ENCODE measurements at places on chromosomes 6 and 20.
A peak's percentile ranks its signal among the peaks of the same experiment; 100 is the strongest.

- DNase-seq, result peak; percentile 73
Measured at GRCh38 chr6:169070506-169071176, 183.0 kb downstream of the THBS2 start.

DNA sequence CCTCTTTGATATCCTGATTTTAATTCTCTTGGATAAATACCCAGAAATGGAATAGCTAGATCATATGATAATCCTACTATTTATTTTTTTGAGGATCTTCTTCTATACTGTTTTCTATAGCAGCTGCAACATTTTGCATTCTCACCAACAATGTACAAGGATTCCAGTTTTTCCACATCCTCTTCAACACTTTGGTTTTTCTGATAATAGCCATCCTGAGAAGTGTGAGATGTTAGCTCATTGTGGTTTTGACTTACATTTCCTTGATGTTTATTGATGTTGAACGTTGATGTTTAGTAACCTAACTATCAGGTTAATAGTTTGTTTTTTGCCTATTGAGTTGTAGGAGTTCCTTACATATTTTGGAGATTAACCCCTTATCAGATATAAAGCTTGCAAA is 217.3 kb downstream of the LRFN2 start:
- DNase-seq, result no peak

- no peak for DNase-seq
Measured at GRCh38 chr20:57062241-57062640, 204.2 kb downstream of the BMP7 start.

DNA sequence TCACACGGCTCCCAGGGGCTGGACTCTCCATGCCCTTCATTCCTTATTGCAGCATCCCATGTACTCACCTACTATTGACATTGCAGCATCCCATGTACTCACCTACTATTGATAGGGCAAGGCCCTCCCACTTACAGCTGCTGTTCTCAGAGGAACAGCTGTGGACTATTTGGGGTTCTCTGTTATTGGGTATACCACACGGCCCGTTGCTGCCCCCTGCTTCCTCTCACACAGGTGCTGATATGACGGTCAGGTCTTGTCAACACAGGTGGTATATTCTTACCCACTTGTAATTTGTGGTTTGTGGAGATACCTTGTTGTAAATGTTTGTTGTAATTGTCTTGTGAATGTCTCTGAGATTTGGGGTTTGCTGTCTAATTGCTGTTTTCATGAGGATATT is 18.8 kb downstream of the ALDH5A1 start:
- DNase-seq, result no peak

GRCh38 chr6:7282097-7282906 is 30.7 kb downstream of the SSR1 start:
- DNase-seq, result no peak

- DNase-seq, result no peak
Measured at GRCh38 chr6:71164890-71165289, 123.7 kb upstream of the OGFRL1 start.

- DNase-seq, result no peak
Measured at GRCh38 chr20:7889736-7890135, 50.5 kb downstream of the HAO1 start.

DNA sequence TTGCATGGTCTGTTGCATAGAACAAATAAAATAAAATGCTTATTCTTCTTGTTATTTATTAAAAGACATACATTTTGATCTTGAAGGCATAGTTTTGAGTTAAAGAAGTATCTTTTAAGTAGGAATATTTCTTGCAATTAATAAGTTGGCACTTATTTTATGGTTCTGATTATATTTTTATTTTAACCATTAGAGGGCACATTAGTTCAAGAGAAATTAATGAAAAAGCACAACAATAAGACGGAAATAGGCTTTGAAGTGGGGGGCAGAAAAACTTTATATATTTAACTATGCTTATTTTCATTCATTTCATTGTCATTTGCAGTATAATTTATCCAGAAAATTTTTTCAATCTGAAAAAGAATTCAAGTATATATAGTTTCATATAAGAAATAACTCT is 44.2 kb upstream of the MAP3K7 start:
- no peak for DNase-seq

DNA sequence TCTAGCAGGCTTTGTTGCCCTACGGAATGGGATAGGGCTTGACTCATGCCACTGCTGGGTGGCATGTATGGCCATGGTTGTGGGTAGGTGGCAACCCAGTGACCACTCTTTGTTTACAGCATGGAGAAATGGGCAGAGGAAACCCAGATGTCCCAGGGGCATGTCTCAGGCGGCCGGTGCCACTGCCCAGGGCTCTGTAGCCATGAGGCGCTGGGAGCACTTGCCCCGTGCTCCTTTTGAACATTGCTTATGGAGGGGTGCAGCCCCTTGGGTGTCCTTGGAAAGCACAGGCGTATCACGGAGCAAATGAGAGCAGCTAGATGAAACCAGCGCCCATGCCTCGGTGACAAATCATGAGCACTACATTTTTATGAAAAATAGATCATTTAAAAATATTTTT is 212.5 kb upstream of the ECI2 start:
- DNase-seq, result no peak

GRCh38 chr6:92887871-92888270 is 531.5 kb downstream of the EPHA7 start:
- DNase-seq, result no peak

DNA sequence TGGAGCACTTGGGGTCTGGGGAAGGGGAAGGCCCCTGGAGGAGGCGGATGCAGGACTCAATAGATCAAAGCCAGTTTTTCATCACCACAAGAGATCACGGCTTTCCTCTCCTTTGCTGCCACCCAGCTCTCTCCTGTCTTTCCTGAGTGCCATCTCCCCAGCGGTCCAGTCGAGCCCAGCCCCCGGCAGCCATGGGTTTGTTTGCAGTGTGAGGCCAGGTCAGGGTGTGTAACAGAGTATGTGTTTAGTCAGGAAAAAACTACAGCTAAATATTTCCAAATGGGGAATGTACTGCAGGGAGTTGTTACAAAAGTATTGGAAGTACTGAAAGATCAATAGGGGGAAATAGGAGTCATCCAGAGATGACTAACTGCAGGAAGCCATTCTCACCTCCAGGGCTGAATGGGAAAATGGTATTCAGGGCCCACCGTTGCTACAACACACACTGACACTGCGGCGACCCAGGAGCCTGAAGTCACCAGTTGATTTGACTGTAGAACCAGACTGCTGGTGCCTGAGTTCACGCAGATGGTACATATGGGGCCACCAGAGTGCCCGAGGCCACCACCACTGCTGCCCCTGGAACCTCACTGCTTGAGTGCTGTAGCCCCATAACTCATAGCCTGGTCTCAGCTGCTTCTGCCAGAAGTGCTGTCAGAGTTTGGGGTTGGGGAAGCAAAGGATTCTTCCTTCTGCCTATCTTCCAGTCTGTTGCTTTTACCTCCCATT is 23.6 kb upstream of the FANCE start:
- DNase-seq, result no peak

DNA sequence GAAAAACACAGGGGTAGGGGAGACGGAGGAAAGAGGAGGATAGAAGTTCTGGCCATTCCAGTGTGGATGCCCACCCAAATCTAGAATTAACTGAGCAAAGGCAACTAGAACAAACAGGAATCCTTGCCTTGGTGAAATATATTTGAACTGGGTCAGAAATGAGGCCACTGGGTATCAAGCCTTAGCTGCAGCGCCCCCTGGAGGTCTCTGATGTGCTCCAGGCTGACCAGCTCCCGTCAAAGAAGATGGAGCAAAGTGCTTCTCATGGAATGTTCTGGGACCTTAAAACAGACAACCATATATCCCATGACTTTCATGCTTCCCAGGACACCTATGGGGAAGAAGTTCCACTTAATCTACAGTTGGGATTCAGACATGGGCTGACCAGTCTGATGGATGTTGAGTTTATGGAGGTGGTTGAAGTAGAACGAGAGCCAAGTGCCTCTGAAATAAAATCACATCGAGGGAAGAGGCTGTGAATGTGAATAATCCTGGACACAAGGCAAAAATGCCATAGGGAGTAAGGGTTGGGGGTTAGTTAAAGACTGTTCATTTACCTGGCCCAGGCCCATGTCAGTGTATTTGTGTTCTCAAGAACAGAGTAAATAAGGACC is 50.4 kb downstream of the HLA-DPB1 start:
- DNase-seq, result no peak

- no peak for DNase-seq
Measured at GRCh38 chr6:116500969-116501433, 10.4 kb upstream of the CALHM5 start.

GRCh38 chr6:137011406-137011805 is 33.4 kb downstream of the IL20RA start:
- no peak for DNase-seq
